ENCODE measurements at places on chromosomes 6 and 20.

- no peak for DNase-seq
Measured at GRCh38 chr20:37302981-37303380, 13.5 kb downstream of the MANBAL start.

- no peak for DNase-seq
Measured at GRCh38 chr20:57567471-57568079, 6.7 kb downstream of the PCK1 start.

DNA sequence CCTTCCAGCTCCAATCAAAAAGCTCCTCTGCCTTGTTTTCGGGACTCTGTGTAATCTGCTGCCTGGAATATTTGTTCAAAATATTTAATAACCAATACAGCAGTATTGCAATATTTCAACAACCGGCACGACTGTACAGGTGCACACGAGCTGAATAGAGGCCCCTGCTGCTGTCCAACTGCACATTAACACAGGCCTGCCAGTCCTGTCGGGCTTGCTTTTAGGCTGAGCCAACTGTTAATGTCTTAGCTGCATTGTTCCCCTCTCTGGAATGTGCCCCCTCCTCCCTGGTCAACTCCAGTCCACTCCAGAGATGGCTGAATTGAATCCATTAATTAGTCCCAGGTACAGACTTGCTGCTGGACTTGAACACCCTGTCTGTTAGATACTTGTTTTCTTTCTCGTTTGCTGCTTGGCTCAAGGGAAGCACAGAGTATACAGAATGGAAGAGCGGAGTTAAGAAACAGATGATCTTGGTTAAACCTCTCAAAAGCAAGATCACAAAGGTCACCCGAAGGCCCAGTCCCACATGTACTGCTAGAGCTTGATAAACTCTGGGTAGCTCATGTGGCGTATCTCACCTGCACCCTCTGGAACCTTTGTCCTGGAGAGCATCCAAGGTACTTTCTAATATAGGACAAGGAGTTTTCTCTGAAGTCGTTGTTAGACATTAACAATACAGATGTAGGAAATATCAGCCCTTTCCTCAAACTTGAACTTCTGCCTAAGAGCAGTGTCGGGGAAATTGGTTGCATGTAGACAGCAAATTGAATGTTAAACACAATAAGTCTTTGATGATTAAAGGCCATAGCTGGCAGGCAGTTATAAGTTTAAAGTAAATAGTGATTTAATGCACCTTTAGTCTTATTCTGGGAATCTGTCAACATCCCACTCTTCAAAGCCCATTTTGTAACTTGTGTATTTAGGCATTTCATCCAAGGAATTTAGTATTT lies 31.9 kb downstream of the SHLD1 start:
- no peak for DNase-seq

DNA sequence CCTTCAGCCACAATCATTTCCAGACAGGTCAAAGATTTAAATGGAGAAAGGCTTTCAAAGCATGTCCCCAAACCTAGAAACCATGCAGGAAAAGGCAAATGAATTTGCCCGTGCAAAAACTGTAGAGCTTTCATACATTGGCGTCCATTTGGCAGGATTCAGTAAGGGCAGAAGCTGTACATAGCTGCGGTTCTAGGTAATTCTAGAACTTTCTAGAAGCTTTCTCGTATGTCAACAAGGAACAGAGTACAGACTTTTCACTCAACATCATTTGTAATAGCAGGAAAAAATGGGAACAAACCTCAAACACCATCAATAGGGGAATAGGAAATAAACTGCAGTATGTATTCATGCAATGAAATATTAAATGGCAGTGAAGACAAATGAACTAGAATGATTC lies 11.1 kb upstream of the MAPK13 start:
- no peak for DNase-seq

DNA sequence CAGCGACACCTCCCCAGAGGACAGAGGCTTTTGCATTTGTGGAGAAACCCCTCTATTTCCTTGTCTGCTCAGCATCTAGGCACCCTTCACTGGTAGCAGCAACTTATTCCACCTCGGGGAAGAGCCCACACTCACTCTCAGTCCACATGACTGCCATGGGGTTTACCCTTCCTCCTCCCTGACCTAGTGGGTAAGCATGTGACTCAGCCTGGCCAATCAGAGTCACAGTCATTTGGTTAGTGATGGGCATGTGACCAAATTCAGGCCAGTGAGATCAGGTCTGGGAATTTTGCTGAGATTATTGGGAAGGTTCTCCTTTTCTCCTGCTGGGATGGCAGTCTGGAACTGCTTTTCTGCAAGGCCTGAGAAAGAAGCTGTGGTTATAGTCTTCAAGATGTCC lies 145.7 kb upstream of the PHACTR3 start:
- no peak for DNase-seq
